ENCODE measurements at places on chromosomes 12 and 14. TPM values are rescaled to one million over a fixed set of nuclear protein-coding genes. Genes with fewer than 3 reads are reported as not detected.

DNA sequence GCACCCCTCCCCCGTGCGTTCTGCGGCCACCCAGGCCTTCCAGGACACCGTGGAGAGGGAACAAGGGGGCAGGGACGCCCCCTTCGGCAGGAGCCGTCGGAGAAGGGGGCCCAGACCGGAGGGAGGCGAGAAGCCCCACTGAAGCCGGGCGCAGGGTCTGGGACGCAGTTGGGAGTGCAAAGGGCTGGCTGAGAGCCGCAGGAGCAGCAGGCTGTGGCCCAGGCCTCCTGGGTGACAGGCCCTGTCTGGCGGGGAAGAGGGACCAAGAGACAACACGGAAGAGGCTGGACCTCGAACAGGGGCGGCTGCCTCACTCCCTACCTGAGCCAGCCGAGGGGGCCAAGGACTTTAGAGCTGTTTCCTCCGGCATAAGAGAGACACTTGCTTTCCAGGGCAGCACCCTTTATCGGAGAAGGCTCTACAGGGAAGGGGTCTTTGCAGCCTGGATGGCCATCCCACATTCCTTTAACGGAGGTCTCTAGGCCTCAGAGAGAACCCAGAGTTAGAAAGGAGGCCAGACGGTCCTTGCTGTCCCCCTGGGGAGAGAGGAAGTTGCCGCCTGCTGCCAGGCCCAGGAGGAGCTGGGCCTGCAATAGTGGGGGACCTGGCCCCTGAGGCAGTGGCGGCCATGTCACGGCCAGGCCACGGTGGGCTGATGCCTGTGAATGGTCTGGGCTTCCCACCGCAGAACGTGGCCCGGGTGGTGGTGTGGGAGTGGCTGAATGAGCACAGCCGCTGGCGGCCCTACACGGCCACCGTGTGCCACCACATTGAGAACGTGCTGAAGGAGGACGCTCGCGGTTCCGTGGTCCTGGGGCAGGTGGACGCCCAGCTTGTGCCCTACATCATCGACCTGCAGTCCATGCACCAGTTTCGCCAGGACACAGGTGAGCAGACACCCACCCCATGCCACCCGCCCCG lies 1.3 kb downstream of the DTX1 start:
- no peaks in the 10 kb centered on the region for H3K27me3 ChIP-seq
- peak overlapping the region; percentile 57 for H3K4me3 ChIP-seq
- peaks cover 4% of the 10 kb centered on the region for H3K4me1 ChIP-seq
- DNase-seq = no peak
- peak overlapping the region; percentile 72 for H3K27ac ChIP-seq
- H3K36me3 ChIP-seq = no peaks in the 10 kb centered on the region

- H3K36me3 ChIP-seq = no peaks in the 10 kb centered on the region
- H3K4me3 ChIP-seq = no peak overlapping the region
- H3K4me1 ChIP-seq = peaks cover 6% of the 10 kb centered on the region
- H3K27me3 ChIP-seq = no peaks in the 10 kb centered on the region
- no peak for DNase-seq
Observed at GRCh38 chr12:52956987-52957386, 8.1 kb downstream of the KRT18 start.

- no peaks in the 10 kb centered on the region for H3K27me3 ChIP-seq
- H3K36me3 ChIP-seq = no peaks in the 10 kb centered on the region
- no peak overlapping the region for H3K4me3 ChIP-seq
- no peaks in the 10 kb centered on the region for H3K4me1 ChIP-seq
Observed at GRCh38 chr12:115351514-115352077, 667.6 kb upstream of the TBX3 start.

DNA sequence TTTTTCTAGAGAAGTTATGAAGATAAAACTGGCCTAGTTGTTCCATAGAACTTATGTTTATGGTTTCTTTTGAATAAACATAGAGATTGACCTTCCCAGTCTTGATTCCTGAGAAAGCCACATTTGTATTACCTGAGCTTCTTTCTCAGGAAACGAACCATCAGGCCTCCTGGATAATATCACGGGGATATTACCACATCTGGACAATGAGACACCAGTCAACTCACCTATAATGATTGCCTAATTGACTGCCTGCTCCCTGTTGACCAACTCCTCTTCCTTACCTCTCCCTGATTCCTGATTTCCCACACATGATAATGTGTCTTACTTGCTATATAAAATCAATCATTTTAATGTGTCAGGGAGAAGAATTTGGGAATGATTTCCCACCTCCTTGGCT lies 822.7 kb downstream of the LRFN5 start:
- no peaks in the 10 kb centered on the region for H3K4me1 ChIP-seq
- H3K4me3 ChIP-seq = no peak overlapping the region
- H3K36me3 ChIP-seq = no peaks in the 10 kb centered on the region
- no peaks in the 10 kb centered on the region for H3K27me3 ChIP-seq

GRCh38 chr12:12977231-12977630 lies 22.8 kb downstream of the HEBP1 start:
- no peak for DNase-seq
- no peaks in the 10 kb centered on the region for H3K4me1 ChIP-seq
- no peaks in the 10 kb centered on the region for H3K27me3 ChIP-seq
- H3K36me3 ChIP-seq = no peaks in the 10 kb centered on the region

DNA sequence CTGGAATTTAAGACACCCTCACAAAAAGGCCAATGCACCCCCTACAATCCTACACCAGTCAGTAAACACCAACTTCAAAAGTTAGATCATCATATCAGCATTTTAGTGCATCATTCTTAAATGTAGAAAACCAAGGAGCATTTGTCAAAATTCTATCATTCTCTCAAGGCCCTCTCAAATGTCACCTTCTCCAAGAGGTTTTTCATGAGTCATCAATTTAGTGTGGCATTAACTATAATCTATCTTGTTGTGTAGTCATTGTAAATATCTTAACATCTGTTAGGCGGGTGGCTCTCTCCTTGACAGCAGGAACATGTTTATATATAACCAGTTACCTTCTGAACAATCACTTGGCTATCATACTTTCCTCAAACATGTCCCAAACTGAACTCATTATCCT lies 62.1 kb upstream of the G2E3 start:
- H3K4me1 ChIP-seq = no peaks in the 10 kb centered on the region
- no peak overlapping the region for H3K4me3 ChIP-seq
- H3K27ac ChIP-seq = no peak overlapping the region
- H3K36me3 ChIP-seq = no peaks in the 10 kb centered on the region

DNA sequence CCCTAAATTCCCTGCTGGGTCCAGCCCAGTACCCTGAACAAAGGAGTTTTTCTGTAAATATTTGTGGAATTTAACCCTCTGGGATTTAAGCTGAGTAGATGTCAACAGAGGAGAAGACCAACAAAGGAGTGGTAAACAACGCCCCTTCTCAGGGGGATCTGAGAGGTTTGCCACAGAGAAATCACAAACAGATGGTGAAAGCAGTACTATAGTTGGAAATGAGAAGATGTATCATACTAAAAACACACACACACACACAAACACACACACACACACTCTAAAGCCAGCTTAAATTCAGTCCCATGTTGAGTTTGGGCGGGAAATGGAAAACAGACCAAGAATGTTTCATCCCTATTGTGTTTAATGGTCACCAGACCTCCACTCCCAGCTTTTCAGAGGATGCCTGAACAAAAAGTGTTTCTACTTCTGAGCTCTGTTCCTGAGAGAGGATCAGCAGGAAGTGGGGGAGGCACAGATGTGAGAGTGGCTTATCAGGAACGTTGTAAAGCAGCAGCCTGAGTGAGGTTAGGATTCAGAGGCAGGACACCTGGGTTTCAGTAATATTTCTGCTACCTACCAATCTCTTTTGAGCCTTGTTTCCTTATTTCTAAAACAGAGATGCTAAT lies 3.2 kb downstream of the BIN2 start:
- DNase-seq = no peak
- peak overlapping the region; percentile 58 for H3K4me3 ChIP-seq
- H3K36me3 ChIP-seq = peaks cover 2% of the 10 kb centered on the region
- H3K27me3 ChIP-seq = no peaks in the 10 kb centered on the region

DNA sequence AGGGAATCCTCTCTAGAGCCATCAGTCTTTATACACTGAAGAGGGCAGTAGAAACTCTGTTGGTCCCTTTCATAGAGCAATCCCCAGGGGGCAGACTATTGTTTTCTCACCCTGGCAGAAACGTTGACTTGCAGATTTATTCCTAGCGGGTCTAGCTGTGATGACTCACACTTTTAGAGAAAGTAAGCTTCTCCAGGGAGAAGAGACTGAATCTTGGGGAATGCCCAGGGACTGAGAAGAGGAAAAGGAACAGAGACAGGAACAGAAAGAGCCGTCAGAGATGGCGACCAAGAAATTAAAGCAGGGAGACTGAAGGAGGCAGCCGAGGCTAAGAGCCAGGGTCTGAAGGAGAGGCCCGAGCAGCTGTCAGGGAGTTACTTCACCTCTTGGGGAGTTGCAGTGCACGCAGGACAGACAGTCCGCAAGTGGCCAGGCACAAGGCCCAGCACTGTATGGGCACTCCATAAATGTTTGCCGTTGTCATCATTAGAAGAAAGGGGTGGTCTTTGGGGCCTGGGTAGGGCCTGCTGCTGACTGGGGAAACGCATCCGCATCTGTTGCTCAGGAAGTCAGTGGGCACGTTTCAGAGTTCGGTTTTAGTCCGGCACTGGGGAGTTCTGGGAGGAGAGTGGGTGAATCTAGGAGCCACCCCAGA lies 13.0 kb downstream of the PLEKHG6 start:
- H3K27me3 ChIP-seq = no peaks in the 10 kb centered on the region
- peak; percentile 54 for DNase-seq
- peaks cover 10% of the 10 kb centered on the region for H3K36me3 ChIP-seq
- H3K27ac ChIP-seq = peak overlapping the region; percentile 35

GRCh38 chr12:29241821-29242591 lies 92.9 kb downstream of the FAR2 start:
- no peaks in the 10 kb centered on the region for H3K36me3 ChIP-seq
- H3K4me1 ChIP-seq = no peaks in the 10 kb centered on the region
- no peak overlapping the region for H3K4me3 ChIP-seq
- H3K27ac ChIP-seq = no peak overlapping the region
- H3K27me3 ChIP-seq = no peaks in the 10 kb centered on the region

DNA sequence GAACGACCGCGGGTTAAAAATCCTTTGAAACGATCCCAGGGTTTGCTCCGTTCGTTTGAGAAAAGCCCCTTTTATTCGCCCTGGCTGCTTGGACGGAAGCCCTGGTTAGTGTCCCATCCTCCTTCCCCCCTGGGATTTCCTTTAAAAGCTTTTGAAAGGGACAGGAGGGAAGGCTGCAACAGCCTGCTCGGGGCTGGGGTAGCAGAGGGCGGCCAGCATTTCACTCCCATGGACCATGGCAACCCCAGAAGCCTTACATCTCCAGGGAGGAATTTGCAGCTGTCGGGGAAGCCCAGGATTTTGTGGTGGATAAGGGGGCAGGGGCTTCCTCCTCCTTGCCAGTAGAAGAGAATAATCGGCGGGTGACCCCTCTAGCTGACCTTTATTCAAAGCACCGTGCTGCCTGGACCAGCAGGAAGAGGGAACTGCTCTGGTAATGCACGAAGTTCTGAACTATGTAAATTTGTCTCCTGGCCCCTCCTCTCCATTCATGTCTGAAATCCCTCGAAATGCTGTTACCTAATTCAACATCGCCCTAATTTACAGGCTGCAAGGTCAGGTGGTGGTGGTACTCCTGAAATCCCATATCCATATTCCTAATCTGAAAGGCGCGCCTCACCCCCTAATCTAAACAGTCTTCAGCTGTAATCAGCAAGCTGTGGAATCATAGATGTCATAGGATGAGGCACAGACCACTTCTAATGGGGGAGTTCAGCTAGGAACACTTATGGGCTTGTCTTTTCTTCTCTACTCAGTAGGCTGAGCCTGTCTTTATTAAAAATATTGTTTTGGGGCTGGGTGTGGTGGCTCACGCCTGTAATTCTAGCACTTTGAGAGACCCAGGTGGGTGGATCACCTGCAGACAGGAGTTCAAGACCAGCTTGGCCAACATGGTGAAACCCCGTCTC lies 1.0 kb upstream of the CLIP1 start:
- H3K4me1 ChIP-seq = peaks cover 20% of the 10 kb centered on the region
- H3K27me3 ChIP-seq = no peaks in the 10 kb centered on the region
- no peaks in the 10 kb centered on the region for H3K36me3 ChIP-seq
- peak overlapping the region; percentile 71 for H3K4me3 ChIP-seq

DNA sequence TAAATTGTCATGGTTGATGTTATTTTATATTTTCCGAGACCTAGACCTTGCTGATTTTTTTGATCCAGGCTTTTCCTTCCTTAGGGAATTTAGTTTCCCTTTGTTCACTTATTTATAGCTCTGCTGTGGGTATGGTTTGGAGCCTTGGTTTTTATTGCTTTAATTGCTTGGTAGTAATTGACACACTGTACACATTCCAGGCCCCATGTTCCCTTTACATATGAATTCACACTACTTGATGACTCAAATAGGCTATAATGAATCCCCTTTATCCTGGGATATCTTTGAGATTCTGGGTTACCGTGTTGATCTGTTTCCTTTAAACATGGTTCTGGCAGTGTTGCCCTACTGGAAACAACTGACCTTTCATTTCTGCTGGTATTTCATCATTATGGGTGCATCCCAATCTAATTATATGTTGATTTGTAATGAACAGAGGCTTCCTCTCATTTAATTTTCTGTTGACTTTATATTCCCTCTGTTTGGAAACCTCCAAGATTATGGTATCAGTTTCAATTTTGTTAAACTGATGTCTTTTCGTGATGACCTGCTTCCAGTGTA lies 424.0 kb downstream of the RAD51B start:
- peaks cover 1% of the 10 kb centered on the region for H3K4me1 ChIP-seq
- DNase-seq = no peak
- H3K27me3 ChIP-seq = no peaks in the 10 kb centered on the region

DNA sequence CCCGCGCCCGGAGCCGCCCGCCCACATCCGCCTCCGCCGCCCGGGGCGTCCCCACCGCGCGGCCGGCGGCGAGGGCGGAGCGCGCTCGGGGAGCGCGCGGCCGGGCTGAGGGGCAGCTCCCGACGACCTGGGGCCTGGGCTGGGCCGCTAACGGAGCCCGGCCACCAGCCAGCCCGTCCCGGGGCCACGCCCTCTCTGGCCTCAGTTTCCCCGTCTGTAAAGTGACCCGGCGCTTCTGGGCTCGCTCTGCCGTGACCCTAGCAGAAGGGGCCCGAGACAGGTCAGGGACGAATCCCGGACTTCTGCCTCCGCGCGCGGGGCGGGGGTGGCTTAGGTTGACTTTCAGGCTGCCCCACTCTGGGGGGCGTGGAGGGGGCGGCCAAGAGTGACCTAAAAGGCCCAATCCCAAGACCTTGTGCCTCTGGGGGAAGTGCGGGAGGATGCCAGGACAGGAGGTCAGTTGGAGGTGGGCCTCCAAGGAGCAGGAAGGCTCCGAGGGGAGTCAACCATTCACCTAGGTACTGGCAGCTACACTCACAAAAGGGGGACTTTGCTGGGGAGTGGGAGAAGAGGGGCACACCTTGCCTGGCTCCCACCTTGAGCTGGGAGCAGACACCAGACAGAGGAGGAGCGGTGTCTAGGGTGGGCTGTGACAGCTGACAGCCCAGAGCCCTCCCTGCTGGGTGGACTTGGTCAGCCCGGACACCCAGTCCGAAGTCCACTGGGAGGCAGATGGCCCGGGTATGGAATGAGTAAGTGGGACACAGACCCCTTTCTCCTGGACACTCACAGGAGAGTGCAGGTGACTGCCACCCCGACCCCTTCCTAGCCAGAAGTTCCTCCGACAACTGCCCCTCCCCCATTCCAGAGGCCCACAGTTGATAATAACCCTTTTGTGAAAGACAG lies 486 bp upstream of the AKT1 start:
- peak overlapping the region; percentile 75 for H3K27ac ChIP-seq
- H3K27me3 ChIP-seq = no peaks in the 10 kb centered on the region
- peaks cover 37% of the 10 kb centered on the region for H3K4me1 ChIP-seq
- no peaks in the 10 kb centered on the region for H3K36me3 ChIP-seq

Gene RNASE3
- not detected for total RNA-seq

Gene MORN3
- 8.1 TPM for total RNA-seq

Gene KIF26A
- total RNA-seq = not detected

Gene GDF3
- total RNA-seq = not detected

Gene ASCL1
- 0.08 TPM for total RNA-seq

Gene GPR162
- 0.30 TPM for total RNA-seq

Gene SLCO1C1
- not detected for total RNA-seq

Gene IQSEC3
- total RNA-seq = 2.0 TPM

Gene MRPS35
- total RNA-seq = 23.5 TPM

Gene ADAM20
- 0.61 TPM for total RNA-seq

All from naive thymus-derived CD4-positive, alpha-beta T cell (primary cell).